ENCODE measurements at places on chromosomes 5 and 9.

- no peak for DNase-seq
These were observed 3.0 kb downstream of the DNAH5 start for GRCh38 chr5:13941468-13941867.

- DNase-seq, result no peak
These were observed 362.3 kb upstream of the POU5F2 start for GRCh38 chr5:94103514-94104245.

DNA sequence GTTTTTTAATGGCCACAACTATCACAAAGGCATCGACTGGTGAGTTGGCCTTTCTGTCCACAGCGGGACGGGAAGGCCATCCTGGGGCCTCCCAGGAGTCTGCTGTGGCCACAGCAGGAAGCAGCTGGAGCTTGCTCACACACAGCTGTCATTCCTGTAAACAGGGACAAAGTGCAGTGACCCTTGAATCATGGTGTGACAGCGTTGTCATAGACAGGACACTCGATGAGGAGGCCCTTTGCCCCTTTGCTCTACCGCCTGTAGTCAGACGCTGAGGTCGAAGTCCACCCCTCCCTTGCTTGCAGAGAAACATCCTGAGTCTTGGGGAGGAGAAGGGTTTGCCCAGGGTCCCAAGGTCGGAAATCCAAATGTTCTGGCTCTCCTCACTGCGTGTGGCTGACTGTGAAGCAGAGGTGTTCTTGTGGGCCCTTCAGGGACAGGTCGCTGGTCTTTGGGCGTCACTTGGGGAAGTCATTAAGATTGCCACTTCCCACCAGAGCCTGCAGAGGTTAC, 35.1 kb downstream of the NDST1 start:
- no peak for DNase-seq

GRCh38 chr9:86794391-86795046, 152.8 kb downstream of the GAS1 start:
- no peak for DNase-seq

- no peak for DNase-seq
These were observed 19.4 kb upstream of the TRIM52 start for GRCh38 chr5:181280251-181280762.

GRCh38 chr5:43571237-43571636, 14.4 kb upstream of the PAIP1 start:
- DNase-seq, result no peak

GRCh38 chr5:93303291-93303691, 277.7 kb downstream of the NR2F1-AS1 start:
- no peak for DNase-seq

GRCh38 chr5:83368319-83368718, 103.2 kb upstream of the VCAN start:
- DNase-seq, result peak; percentile 81

- no peak for DNase-seq
These were observed 132.9 kb downstream of the PALM2AKAP2 start for GRCh38 chr9:109912726-109913460.

DNA sequence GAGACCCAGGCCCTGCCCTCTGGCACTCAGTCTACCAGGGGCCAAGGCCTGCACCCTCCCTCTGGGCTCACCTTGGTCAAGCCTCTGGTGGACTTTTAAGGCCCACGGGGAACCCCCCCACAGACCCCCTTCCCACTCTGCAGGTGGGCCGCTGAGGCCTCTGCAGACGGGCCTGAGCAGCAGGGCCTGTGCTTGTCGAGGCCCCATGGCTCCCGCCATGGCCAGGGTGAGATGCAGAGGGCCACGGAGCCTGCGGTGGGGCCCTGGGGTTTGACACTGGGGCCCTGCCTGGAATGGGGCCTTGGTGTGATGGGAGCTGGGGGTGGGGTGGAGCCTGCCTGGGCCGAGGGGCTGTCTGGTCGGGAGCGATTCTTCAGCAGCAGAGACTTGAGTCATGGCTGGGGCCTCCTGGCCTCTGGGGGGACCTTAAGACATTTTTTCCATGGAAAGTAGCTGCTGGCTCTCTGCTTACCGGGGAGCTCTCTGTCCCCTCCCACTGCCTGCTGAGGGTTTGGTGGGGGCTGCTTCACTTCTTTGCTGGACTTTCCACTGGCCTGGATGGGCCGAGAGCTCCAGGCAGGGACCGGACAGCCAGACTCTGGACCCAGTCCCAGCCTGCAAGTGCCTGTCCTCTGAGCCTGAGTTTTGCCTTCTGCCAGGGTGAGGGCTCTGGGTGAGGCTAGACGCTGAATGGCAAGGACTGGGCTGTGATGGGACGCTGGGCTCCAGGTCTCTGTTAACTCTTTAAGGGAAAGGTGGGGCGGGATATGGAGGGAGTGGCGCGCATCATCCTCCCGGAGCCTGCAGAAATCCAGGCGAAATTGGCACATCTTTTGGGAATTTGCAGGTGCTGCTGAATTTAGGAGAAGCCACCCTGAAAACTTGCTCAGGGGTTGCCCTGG, 132.2 kb downstream of the RXRA start:
- no peak for DNase-seq

DNA sequence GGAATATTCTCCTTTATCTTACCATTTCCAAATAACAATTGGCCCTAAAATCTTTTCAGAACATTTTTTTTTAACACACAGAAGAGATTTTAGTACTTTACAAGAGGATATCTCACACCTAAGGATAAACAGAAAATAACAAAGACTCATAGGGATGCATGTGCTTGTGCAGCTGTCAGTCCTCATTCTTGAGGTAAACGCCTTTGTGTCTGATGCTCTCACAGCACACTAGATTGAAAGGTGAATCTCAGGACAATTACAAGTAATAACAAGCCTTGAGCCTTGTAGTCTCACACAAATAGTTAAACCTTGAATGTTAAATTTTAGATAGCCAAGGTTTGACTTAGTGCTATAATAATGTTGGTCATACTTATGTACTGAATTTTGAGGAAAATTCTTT, 439.2 kb downstream of the PTPRD start:
- DNase-seq, result no peak

All from suppressor macrophage (primary cell).